Activated CD4-positive, alpha-beta T cell treated with anti-CD3 and anti-CD28 coated beads, Interleukin-2, amount 10 ng/mL, durations not matched to agents 7 days and 5 days (primary cell): ENCODE measurements at places on chromosomes 7 and 10.

DNA sequence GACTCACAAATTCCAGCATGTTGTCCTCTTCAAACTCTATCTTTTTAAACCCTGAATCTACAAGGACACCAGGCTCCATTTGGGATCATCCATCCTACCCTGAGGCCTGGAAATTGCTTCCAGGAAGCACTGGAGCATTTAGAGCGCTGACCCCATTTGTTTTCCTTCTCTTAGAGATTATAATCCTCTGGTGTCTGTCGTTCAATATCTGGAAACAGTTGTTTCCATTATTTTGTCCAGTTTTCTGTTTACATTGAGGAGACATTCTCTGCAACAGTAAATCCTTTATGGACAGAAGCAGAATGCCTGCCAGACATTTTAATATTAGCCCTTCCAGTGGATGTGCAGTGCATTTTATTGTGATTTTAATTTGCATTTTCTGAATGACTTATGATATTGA is 119.4 kb upstream of the MEOX2 start:
- DNase-seq: no peak

DNA sequence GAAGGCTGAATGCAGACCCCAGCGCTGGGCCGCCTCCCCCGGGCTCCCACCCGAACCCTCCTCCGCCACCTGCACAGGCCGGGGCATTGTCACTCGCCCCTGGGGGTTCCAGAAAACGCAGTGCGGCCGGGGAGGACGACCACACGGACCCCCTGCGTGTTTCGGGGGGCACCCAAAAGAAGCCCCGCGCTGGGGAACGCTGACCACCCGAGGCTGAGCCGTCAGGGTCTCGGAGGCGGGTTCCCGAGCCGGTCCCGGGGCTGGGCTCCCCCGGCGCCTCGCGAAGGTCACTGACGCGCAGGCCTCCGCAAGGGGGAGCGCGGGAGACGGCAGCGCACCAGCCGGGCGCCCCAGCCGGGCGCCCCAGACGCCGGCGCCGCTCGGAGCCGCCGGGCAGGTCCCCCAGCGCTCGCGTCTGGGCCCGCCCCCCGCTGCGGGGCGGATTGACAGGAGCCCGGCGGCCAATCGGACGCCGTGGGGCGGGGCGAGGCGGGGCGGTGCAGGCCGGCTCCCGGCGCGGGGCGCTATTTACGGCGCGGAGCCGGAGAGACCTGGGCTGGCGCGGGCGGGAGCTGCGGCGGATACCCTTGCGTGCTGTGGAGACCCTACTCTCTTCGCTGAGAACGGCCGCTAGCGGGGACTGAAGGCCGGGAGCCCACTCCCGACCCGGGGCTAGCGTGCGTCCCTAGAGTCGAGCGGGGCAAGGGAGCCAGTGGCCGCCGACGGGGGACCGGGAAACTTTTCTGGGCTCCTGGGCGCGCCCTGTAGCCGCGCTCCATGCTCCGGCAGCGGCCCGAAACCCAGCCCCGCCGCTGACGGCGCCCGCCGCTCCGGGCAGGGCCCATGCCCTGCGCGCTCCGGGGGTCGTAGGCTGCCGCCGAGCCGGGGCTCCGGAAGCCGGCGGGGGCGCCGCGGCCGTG is at the start of gene BAMBI:
Gene BAMBI (plus strand): TSS at position 554 of the 920 bp plus-strand sequence. CDS start 377 bp downstream, outside the sequence.
- peak; percentile 89 for DNase-seq

GRCh38 chr10:59950105-59950504 is 43.7 kb upstream of the CCDC6 start:
- no peak for DNase-seq

DNA sequence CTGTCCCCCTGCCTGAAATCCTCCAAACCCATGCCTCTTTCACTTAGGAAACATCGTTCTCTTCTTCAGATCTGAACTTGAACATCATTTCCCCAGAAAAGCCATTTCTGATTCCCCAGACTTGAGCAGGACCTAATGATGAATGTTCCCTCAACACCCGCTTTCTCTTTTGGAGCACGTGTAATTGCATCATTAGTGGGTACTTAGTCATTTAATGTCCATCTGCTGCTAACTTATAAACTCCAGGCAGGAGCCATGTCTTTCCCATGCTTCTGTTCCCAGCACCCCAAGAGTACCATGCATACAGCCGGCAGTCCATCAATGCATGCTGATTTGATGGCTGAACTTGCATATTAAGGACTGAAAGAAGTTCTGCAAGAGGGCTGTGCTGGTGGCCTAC is 36.5 kb upstream of the ECHDC3 start:
- no peak for DNase-seq

GRCh38 chr7:6181136-6181535 is 91.3 kb downstream of the CYTH3 start:
- DNase-seq: no peak

- DNase-seq: no peak
Observed at GRCh38 chr10:119309423-119309770, 102.0 kb downstream of the GRK5 start.

GRCh38 chr10:3907514-3907913 is 122.5 kb upstream of the KLF6 start:
- DNase-seq: no peak

GRCh38 chr7:47458057-47458456 is 123.9 kb downstream of the TNS3 start:
- no peak for DNase-seq

- no peak for DNase-seq
Observed at GRCh38 chr10:99854860-99855259, 72.4 kb downstream of the ABCC2 start.

GRCh38 chr7:41918597-41918996 is 215.7 kb upstream of the INHBA start:
- DNase-seq: no peak

DNA sequence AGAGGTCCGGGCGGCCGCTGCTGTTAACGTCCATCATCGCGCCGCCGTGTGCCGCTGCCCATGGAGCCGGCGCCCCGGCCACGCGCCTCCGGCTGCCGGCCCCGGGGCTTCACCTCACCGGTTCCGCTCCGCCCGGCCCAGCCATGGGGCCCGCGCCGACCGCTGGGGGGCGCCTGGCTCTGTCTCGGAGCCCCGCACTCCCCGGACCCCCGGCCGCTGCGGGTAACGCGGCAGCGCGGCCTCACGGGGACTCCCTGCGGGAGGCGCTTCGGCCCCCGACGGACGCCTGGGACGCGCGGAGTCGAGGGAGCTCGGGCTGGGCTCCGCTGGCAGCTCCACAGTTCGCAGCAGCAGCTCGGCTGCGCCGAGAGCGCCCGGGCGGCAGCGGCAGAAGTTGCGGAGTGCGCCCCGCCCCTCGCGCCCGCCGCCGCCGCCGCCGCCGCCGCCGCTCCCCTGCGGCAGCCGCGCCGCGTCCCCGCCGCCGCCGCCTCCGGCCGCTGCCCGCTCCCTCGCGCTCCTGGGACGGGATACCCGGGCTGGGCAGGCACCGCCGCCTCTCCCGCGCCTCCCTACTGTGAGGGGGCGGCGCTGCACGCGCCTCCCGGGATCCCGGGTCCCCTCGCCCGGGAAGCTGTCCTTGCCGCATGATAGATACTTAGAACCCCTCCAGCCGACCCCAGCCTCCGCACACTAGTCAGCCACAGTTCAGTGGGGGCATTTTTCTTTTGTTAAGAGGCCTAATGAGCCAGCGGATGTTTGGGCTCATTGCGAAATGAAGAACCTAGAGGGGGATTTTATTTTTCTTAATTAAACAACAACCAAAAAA is at the start of gene HTR7:
Gene HTR7 (minus strand): TSS at position 405 of the 826 bp plus-strand sequence. CDS start 368 bp downstream, at position 37.
- DNase-seq: peak; percentile 43

DNA sequence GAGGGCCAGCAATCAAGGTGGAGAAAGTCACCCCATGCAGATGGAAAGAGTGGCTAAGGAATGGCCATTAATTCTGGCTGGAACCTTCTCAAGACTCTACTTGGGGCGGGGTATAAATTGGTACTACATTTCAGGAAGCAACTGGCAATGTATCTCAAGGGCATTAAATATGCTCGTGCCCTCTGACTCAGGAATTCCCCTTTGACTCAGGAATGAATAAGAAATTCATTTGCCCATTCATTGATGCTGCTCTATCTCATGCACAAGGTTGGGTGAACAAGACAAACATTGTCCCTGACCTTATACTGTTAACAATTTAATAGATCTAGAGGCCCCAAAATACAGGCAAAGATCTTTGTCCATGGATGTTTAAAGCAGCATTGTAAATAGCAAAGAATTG is 188.1 kb downstream of the MYOF start:
- DNase-seq: no peak

GRCh38 chr7:101315336-101315735 is 6.3 kb downstream of the IFT22 start:
- DNase-seq: peak; percentile 72

DNA sequence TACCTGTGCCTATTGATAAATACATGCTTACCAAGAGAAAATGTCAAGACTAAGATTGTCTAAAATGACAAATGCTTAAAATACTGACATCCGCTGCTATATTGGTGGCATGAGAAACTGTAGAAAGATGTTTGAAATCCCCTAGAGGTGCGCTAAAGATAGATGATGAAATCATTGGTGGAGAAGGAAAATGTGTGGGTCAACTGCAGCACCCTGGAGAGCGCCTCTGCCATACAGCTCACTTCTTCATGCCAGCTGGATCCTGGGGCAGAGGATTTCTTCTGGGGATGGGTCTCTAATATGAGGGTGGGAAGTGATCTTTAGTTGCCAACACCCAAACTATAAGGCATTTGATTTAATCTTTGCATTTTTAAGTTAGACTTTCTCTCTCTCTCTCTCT is 680.4 kb upstream of the POM121L12 start:
- DNase-seq: no peak

DNA sequence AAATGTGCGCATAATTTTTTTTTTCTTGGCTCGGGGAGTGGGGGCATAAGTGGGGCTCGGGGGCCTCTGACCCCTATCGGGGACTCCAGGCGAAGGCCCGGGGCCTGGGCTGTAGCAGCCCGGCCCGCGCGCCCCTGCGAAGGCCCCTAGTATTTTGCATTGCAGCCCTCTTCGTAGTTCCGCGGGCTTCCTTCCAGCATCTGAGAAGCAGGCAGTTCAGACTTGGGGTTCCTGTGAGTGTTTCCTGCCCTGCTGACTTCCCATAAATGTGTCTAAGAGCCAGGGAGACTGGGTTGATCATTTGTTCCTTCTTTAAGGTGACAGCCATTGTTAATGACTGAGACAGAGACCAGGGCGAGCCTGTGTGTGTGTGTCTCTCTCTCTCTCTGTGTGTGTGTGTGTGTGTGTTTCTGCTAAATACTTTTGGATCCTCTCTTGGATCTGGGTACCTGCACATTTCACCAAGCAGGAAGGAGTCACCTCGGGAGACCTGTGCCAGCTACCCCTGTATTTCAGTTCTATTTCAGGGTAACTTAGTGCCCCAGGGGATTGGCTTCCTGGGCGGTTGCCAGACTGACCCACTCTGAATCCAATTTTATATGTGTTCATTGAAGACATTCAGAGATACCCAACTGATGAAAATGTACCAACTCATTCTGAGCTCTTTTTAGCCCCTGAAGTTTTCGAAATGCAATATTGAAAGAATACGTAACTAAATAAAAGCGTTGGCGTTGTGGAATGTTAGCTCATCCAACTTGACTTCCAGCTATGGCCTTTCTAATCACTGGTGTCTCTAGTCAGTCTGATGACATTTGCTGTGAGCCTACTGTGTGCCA is 805 bp downstream of the MSRB2 start:
- peak; percentile 33 for DNase-seq
